Upper lobe of left lung (tissue), 6 donors: ENCODE measurements at places on chromosomes 5 and 9. TPM values are rescaled to one million over a fixed set of nuclear protein-coding genes. Genes with fewer than 3 reads are reported as not detected.

FOXD4 gene
- 2.6 TPM for total RNA-seq

SOX30 gene
- total RNA-seq: 0.17 TPM

LMX1B gene
- 0.40 TPM for total RNA-seq

GRM6 gene
- total RNA-seq: not detected

- H3K4me1 ChIP-seq: no peaks in the 10 kb centered on the region
- H3K27ac ChIP-seq: no peak overlapping the region
- no peak overlapping the region for H3K4me3 ChIP-seq
- no peaks in the 10 kb centered on the region for H3K27me3 ChIP-seq
These were observed 138.5 kb upstream of the S1PR3 start for GRCh38 chr9:88852794-88853193.

DNA sequence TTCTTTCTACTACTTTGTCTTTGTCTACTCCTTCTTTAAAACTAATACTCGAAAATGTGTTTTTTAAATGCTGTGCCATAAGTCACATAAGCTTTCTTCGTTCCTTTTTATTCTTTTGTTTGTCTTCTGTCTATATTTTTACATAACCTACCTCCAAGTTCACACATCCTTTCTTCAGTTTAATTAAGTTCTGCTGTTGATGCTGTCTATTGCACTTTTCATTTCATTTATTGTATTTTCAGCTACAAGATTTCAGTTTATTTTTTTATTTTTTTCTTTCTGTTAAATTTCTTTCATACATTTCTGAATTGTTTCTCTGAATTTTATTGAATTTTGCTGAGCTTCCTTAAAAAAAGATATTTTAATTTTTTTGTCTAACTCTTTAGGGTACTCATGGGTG is 878.2 kb downstream of the MAT2B start:
- H3K27me3 ChIP-seq: no peaks in the 10 kb centered on the region
- H3K36me3 ChIP-seq: no peaks in the 10 kb centered on the region
- DNase-seq: no peak

- DNase-seq: no peak
- H3K4me1 ChIP-seq: no peaks in the 10 kb centered on the region
- H3K4me3 ChIP-seq: no peak overlapping the region
- no peaks in the 10 kb centered on the region for H3K36me3 ChIP-seq
These were observed 27.6 kb upstream of the GLRA1 start for GRCh38 chr5:151952238-151952637.

DNA sequence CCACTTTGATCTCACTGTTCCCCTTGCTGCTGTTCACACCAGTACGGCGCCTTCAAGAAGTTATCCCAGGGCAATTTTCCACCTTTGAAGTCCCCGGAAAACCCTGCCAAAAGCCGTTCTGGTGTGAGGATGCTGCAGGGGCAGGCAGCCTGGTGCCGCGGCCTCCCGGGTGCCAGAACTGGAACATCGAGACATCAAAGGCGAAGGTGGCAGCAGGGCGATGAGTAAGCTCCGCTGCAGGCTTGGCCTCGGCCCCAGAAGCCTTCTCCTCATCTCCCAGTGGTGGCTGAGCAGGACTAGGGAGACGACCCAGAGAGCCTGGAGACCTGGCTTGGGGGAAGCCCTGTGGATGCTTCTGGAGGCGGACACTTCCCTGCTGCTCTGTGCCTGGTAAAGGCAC is 115.3 kb upstream of the MSX2 start:
- no peaks in the 10 kb centered on the region for H3K27me3 ChIP-seq
- H3K36me3 ChIP-seq: no peaks in the 10 kb centered on the region
- H3K4me3 ChIP-seq: no peak overlapping the region
- H3K27ac ChIP-seq: no peak overlapping the region
- no peak for DNase-seq
- H3K4me1 ChIP-seq: no peaks in the 10 kb centered on the region

- H3K4me1 ChIP-seq: no peaks in the 10 kb centered on the region
- no peaks in the 10 kb centered on the region for H3K36me3 ChIP-seq
- H3K4me3 ChIP-seq: no peak overlapping the region
- no peaks in the 10 kb centered on the region for H3K27me3 ChIP-seq
- no peak for DNase-seq
These were observed 45.9 kb upstream of the CDH18 start for GRCh38 chr5:20033881-20034280.

- no peaks in the 10 kb centered on the region for H3K27me3 ChIP-seq
- H3K36me3 ChIP-seq: no peaks in the 10 kb centered on the region
- no peak overlapping the region for H3K27ac ChIP-seq
- no peak overlapping the region for H3K4me3 ChIP-seq
- peak; percentile 63 for DNase-seq
These were observed 13.3 kb downstream of the CAPSL start for GRCh38 chr5:35924950-35925722.

DNA sequence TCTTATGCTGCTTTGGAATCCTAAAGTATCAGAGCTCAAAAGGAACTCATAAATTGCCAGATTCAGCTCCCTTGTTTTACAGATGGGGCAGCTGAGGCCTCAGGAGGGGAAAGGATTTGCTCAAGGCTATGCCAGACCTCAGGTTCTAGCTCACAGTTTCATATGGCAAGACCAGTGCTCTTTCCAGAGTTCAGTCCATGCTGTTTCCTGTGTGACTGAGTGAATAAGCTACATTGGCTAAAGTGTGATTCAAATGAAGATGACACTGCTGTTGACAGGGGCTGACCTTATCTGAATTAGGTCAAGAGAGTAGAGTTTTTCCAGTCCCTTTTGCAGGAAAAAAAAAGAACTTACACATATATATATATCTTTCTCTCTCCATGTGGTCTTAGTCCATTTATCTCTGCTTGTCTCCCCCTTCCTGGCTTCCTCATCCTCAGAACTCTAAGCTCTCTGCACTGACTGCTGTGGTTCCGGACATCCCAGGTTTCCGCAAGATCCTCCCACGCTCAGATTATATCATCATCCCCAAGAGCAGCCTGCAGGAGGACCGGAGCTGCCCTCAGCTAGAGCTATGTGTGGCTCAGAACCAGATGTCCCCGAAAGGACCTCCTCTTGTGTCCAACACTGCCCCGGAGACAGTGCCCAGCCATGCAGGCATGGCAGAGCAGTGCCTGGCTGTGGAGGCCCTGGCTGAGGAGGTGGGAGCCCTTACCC is 9.3 kb downstream of the HMGXB3 start:
- H3K4me3 ChIP-seq: no peak overlapping the region
- H3K27ac ChIP-seq: peak overlapping the region; percentile 43
- peaks cover 4% of the 10 kb centered on the region for H3K4me1 ChIP-seq
- H3K36me3 ChIP-seq: peaks cover 61% of the 10 kb centered on the region

- no peaks in the 10 kb centered on the region for H3K27me3 ChIP-seq
- H3K4me1 ChIP-seq: no peaks in the 10 kb centered on the region
- DNase-seq: no peak
These were observed 7.4 kb downstream of the F2RL2 start for GRCh38 chr5:76615759-76616158.

GRCh38 chr5:151557951-151558350 is 33.2 kb downstream of the FAT2 start:
- H3K4me3 ChIP-seq: no peak overlapping the region
- no peak overlapping the region for H3K27ac ChIP-seq
- no peaks in the 10 kb centered on the region for H3K4me1 ChIP-seq
- DNase-seq: no peak

- H3K27ac ChIP-seq: no peak overlapping the region
- H3K36me3 ChIP-seq: no peaks in the 10 kb centered on the region
- no peaks in the 10 kb centered on the region for H3K4me1 ChIP-seq
- no peak for DNase-seq
These were observed 134.3 kb upstream of the CDH9 start for GRCh38 chr5:27172693-27173092.

DNA sequence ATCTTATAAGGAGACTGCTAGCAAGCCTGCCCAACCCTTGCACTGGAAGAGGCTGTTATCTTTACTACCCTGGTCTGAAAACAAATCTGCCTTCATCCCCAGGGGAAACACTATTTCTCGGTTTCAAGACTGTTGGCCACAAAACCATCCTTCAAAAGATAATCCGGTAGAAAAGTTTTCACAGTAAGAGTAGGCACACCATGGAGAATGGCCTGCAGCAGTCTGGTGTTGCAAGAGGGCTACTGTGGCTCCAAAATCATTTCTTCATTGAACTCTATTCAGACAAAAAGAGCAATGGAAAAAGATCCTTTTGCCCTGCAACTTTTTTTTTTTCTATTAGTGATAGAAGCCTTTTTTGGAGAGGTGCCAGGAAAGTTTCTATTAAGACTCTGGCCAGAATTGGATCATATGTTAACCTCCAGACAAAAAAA is 163.9 kb downstream of the ARHGEF28 start:
- no peak for DNase-seq
- no peaks in the 10 kb centered on the region for H3K27me3 ChIP-seq
- H3K36me3 ChIP-seq: no peaks in the 10 kb centered on the region
- H3K4me3 ChIP-seq: no peak overlapping the region

DNA sequence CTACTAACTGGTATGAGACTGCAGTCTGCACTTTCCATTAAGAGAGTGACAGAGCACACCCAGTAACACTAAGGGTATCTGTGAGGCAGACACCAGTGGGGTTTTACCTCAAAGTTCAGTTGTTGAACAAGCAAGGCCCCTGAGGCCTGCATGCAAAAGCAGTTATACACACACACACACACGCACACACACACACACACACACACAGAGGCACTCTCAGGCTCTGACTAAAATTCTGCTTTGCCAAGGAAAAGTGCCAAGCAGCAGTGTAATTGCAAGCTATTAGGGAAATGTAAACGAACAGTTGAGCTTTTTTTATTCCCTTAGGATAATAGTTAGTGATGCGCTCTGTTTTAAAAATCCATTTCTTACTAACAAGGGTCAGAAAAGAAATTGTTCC is 377.1 kb downstream of the SPOCK1 start:
- no peak overlapping the region for H3K27ac ChIP-seq
- no peak for DNase-seq
- H3K36me3 ChIP-seq: no peaks in the 10 kb centered on the region
- no peak overlapping the region for H3K4me3 ChIP-seq
- no peaks in the 10 kb centered on the region for H3K4me1 ChIP-seq

- no peak for DNase-seq
- no peaks in the 10 kb centered on the region for H3K27me3 ChIP-seq
- no peaks in the 10 kb centered on the region for H3K36me3 ChIP-seq
- no peak overlapping the region for H3K4me3 ChIP-seq
- H3K27ac ChIP-seq: no peak overlapping the region
These were observed 174.5 kb upstream of the MAP1B start for GRCh38 chr5:71932655-71933338.

GRCh38 chr9:81416476-81417298 is 272.7 kb downstream of the TLE1 start:
- no peak overlapping the region for H3K27ac ChIP-seq
- H3K4me1 ChIP-seq: no peaks in the 10 kb centered on the region
- no peak overlapping the region for H3K4me3 ChIP-seq
- H3K27me3 ChIP-seq: no peaks in the 10 kb centered on the region

GRCh38 chr5:117686926-117687325 is 1112.3 kb upstream of the SEMA6A start:
- H3K4me1 ChIP-seq: no peaks in the 10 kb centered on the region
- H3K27ac ChIP-seq: no peak overlapping the region
- H3K27me3 ChIP-seq: no peaks in the 10 kb centered on the region
- H3K36me3 ChIP-seq: no peaks in the 10 kb centered on the region
- H3K4me3 ChIP-seq: no peak overlapping the region

GRCh38 chr9:107190061-107190935 is 92.8 kb upstream of the RAD23B start:
- no peak overlapping the region for H3K27ac ChIP-seq
- H3K4me3 ChIP-seq: no peak overlapping the region
- H3K27me3 ChIP-seq: no peaks in the 10 kb centered on the region
- no peaks in the 10 kb centered on the region for H3K36me3 ChIP-seq
- DNase-seq: no peak
